ENCODE measurements at places on chromosomes 1 and 21.

DNA sequence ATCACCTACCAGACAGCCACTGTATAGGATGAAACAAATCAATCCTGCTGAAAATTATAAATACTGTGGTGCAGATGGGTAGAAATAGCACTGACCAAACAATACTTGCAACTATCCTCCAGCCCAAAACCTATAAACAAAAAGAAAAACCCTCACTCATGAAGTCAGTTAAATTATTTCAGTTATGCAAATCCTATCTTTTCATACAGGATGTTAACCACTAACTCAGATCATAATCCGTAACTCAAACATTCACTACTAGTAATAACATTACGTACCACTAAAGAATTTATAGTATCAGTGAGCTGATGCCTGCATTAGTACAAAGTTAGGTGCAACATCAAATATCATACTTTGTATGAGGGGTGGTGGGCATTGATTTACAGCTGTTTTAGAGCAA, 2.6 kb downstream of the NDC1 start:
- DNase-seq = no peak

DNA sequence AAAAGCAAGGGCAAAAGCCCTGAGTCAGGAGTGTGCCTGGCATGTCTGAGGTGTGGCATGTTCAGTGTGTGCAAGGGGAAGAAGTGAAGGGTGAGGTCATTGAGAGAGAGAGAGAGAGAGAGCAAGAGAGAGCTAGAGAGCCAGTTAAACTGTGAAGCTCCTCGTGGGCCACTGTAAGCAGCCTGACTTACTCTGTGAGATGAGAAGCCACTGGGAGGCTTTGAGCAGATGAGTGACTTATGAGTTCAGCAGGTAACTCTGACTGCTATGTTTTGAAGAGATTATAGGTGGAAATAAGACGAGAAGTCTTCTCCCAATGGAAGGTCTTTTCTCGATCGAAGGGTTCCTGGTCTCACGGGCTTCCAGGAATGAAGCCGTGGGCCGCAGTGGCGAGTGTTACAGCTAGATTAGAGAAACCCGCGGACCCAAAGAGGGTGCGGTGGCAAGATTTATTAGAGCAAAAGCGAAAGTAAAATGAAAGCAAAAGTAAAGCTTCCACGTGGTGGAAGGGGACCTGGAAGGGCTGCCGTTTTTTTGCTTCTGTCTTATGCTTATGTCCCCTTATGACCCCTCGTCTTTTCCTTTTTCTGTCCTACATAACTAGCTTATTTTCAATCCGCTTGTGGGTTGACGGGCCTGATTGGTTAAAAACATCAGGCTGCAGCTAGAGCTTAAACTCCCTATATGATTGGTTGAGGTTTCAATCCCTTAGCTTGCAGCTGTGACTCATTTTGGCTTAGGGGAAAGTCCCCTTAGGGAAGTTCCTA, 323.1 kb upstream of the FAM78B start:
- DNase-seq = peak; percentile 16

DNA sequence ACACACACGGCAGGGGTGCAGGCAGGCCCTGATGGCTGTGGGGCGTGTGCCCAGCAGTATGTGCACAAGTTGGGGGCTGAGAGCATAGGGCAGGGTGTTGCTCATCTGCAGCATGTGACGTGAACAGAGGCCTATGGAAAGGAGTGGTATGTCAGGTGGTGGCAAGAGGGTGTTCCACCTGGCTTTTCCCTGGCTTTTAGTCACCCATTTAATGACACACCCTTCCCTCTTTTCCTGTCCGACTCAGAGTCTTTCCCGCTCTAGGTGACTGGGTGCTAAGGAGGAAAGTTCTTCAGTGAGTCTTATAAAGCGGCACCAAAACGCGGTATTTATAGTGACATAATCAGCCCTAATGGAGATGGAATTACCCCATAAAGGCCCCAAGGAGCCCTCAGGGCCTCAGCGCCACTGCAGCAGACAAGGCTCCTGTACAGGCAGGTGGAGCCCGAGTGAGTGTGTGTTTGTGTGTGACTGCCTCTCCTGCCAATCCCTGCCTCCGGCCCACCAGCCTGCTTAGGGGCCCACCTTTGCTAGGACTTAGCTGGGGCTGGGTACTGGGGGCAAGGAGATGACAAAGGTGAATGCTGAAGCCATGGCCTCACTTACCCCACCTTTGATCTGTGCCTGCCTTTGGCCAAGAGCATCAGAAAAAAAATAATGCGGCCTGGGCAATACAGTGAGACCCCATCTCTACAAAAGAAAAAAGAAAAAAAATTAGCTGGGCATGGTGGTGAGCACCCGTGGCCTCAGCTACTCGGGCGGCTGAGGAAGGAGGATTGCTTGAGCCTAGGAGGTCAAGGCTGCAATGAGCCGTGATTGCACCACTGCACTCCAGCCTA, 3.3 kb upstream of the EPHA2 start:
- DNase-seq = no peak

GRCh38 chr1:16438924-16439323, 1.6 kb upstream of the NECAP2 start:
- DNase-seq = no peak

GRCh38 chr1:214880956-214881355, 201.6 kb upstream of the KCNK2 start:
- no peak for DNase-seq

DNA sequence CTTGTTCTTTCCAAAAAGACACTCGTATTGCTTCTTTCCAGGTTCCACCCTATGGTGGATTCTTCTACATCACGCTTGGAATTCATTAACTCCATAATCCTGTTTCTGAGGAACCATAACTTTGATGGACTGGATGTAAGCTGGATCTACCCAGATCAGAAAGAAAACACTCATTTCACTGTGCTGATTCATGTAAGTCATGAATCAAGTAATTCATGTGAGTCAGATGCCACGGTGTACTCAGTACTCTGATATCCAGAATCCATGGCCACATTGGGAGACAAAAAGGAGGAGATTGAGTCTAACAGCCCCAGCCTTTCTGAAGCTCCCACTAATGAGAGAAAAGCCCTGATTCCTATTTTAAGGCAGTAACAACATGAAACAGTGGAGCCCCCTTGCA, 7.4 kb downstream of the CHI3L2 start:
- DNase-seq = no peak

DNA sequence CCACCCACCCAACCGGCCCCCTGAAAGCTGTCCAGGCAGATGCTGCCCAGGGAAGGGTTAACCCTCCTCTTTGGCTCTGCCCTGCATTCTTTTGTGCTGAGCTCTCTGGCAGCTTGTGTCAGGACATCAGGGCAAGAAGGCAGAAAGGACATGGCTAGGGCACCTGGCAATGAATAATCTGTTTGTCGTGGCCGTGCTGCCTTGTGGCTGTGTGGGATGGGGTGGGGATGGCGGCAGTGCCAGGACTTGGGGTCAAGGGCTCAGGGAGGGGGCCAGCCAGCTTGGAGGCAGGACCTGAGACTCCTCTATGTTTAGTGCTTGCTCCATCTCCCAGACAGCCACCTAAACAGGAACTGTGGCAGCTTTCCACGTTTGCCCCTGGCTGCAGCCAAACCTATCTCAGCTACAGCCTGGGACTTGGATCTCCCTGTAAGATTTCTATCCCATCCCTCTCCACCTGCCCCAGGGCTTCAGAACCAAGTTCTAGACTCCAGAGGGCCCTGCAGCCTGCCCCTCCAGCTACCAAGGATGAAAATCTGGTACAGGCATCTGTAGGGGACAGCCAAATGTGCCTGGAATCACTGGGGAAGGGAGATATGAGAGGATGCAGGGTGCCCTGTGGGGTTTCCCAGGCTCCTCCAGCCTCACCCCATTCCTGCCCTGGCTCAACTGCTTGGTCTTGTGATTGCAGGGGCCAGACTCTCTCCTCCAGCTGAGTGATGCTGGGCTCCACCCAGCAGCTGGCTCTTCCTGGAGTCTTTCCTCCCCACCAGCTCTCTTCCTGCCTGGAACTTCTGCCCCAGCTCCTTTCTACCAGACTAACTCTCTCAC, 9.6 kb upstream of the GPR37L1 start:
- DNase-seq = no peak

DNA sequence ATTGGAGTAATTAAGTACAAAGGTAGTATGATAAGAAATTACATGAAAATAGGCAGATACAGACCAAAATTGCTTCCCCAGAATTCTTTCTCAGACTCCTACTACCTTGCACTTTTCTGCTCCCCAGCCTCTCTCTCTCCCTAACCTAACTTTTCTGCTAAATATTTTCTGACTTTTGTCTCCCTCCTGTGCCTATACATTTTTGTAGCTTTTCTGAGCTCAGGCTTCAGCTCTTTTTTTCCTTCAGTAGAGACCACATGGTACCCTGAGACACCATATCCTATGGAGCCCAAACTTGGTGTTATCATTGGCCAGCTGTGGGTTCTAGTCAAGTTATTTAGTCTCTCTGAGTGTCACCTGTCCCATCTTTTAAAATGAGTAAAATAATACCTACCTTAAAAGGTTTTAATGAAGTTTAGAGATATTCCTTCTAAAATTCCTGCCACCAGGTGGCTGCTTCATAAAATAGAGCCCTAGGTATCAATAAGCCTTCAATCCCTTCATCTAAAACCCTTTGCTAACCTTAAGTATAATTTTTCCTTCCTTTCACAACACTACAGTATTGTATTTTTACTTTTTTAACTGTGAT, 237.6 kb upstream of the DUSP10 start:
- no peak for DNase-seq

DNA sequence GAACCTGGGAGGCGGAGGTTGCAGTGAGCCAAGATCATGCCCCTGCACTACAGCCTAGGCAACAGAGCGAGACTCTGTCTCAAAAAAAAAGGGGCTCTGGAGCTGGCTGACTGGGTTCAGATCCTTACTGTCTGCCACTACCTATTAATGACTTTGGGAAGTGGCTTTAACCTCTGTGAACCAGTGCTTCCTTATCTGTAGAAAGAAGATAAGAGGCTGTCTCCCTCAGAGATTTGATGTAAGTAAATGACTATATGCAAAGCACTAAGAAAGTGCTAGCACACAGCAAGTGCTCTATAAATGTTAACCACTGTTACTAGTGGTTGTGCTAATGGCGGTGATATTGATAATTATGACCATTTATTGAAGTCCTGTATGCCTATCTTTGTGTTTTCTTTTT, 94.6 kb downstream of the VPS13D start:
- DNase-seq = no peak

- no peak for DNase-seq
These were observed 56.3 kb downstream of the POU2F1 start for GRCh38 chr1:167276969-167277368.

DNA sequence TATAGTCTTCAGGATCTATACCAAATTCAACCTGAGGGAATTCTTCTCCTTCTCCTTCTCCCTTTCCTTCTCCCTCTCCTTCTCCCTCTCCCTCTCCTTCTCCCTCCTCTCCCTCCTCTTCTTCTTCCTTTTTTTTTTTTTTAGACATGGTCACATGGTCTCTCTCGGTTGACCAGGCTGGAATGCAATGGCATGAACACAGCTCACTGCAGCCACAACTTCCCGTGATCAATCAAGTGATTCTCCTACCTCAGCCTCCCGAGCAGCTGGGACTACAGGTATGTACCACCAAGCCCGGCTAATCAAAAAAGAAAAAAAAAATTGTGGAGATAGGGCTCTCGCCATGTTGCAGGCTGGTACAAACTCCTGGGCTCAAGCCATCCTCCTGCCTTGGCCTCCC, 51.5 kb downstream of the DNAI4 start:
- no peak for DNase-seq

DNA sequence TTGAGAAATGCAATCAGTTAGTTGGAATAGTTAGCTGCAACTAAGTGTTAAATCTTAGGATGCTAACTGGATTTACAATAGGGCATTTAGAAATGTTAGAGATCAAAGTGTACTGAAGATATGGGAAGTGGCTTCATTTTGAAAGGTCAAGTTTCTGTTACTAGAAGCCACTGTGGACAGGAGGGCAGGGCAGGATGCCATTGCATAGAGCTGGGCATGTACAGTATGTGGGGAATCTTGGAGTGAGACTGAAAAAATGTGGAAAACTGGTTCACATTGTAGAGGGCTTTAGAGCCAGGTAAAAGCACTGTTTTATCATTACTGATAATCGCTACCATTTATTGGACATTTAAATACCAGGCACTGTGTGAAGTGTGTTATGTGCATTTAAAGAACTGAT, 31.0 kb downstream of the ARID1A start:
- DNase-seq = no peak

GRCh38 chr1:17566892-17567291, 27.4 kb downstream of the ARHGEF10L start:
- DNase-seq = no peak

GRCh38 chr21:40635391-40635790, 211.6 kb downstream of the DSCAM start:
- no peak for DNase-seq

DNA sequence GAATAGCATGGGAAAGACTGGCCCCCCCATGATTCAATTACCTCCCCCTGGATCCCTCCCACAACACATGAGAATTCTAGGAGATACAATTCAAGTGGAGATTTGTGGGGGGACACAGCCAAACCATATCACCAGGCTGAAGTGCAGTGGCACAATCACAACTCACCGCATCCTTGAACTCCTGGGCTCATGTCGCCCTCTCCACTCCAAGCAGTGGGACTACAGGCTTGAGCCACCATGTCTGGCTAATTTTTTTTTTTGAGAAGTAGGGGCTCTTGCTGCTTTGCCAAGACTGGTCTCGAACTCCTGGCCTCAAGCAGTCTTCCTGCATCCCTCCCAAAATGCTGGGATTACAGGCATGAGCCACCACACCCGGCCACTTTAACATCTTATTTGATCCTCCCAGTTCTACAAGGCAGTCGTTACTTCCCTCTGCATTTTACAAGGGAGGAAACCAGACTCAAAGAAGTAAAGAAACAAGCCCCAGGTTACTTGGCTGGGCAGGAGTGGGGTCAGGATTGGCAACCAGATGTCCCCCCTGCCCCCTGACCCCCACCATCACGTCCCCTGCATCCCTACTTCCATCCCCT, 26.9 kb upstream of the ACTL8 start:
- no peak for DNase-seq

- DNase-seq = no peak
These were observed 121.8 kb downstream of the OSBPL9 start for GRCh38 chr1:51738681-51739080.

GRCh38 chr1:208202333-208202995, 41.7 kb downstream of the PLXNA2 start:
- DNase-seq = no peak

GRCh38 chr1:181149326-181150125, 61.0 kb downstream of the IER5 start:
- DNase-seq = peak; percentile 34

DNA sequence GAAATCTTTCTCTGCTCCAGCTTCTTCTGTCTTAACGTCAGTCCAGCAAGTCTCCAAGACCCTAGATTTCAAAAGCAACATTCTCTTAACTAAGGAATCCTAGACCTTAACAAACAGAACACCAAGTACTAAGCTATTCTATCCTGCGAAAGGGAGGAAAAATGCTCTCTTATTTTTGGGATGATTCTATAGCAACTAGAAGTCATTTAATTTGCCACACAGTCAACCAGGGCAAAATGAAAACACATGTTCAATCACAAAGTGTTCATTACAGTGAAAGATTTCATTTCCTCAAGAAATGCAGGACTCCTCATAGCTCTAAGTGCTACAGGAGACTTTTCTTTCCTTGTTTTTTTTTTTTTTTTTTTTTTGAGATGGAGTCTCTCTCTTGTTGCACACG, 36.2 kb upstream of the DOCK7 start:
- DNase-seq = no peak
